ENCODE measurements at places on chromosomes 1 and 21. TPM values are rescaled to one million over a fixed set of nuclear protein-coding genes. Genes with fewer than 3 reads are reported as not detected.
A peak's percentile ranks its signal among the peaks of the same experiment; 100 is the strongest.

DNA sequence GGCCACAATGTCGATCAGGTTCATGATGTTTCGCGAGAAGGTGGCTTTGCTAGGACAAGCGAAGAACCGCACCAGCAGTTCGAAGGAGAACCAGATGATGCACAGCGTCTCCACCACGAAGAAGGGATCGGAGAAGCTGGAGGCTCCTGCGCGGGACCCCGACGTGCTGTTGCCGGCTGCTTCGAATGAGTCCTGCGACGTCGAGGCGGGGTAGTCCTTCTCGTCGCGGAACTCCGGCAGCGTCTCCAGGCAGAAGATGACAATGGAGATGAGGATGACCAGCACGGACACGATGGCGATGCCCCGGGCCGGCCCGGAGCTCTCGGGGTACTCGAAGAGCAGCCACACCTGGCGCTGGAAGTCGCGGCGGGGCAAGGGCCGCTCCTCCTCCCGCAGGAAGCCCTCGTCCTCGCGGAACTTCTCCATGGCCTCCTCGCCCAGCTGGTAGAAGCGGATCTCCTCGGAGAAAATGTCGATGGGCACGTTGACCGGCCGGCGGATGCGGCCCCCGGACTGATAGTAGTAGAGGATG is 869 bp downstream of the KCNA3 start:
- no peak for DNase-seq

GRCh38 chr1:2134621-2135307 is 59.8 kb downstream of the FAAP20 start:
- DNase-seq, result no peak

DNA sequence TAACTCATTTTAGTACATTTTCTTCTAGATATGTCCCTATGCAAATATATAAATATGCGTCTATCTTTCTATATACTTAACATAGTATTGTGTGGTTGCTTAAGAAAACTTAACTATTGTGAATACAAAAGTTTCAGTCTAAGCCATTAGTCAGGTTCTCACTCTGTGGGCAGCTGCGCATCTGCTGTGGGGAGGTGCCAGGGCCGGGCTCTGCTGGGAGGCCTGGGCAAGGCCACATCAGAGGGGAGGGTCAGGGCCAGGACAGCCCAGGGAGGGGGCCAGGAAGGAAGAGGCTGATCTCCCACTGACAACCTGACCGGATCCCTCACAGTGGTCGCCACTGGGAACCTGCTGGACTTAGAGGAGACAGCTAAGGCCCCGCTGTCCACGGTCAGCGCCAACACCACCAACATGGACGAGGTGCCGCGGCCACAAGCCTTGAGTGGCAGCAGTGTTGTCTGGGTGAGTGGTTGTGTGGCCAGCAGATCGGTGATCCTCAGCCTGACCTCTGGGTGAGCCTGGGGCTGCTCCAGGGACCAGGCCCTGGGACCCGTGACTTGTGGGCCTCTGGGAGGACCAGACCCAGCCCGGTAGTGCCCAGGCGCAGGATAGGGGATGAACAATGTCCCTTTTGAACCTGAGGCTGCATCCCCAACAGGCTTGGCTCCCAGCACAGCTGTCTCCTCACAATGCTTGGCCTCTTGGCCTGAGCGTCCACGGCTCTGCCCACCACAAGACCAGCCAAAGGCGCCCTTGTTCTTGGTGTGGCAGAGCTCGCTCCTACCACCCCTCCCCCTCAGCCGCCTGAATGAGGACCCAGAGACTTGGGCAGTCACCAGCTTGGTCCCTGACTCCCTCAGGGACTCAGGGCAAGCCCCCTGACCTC is 20.2 kb downstream of the LDLRAP1 start:
- DNase-seq, result no peak

DNA sequence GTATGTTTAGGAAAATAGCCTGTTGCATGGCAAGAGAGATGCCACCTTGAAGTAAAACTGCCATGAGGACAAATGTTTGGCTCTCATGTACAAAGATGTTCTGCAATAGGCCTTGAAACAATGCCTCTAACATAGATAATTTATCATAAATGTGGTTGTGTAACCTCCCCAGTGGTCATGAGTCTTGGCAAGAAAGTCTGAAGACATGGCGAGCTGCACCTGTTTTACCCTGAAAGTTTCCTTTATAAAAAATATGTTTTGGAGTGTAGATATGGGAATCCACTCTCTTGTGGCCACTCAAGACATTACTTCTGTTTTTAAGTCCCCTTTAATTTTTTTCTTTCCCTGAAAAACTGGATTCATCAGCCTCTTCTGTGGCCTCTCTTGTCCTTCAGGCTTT is 2217.1 kb downstream of the NCAM2 start:
- DNase-seq, result peak; percentile 31

- DNase-seq, result no peak
Measured at GRCh38 chr1:119662034-119662437, 14.0 kb upstream of the ZNF697 start.

- DNase-seq, result no peak
Measured at GRCh38 chr21:46347203-46347550, 23.2 kb downstream of the PCNT start.

DNA sequence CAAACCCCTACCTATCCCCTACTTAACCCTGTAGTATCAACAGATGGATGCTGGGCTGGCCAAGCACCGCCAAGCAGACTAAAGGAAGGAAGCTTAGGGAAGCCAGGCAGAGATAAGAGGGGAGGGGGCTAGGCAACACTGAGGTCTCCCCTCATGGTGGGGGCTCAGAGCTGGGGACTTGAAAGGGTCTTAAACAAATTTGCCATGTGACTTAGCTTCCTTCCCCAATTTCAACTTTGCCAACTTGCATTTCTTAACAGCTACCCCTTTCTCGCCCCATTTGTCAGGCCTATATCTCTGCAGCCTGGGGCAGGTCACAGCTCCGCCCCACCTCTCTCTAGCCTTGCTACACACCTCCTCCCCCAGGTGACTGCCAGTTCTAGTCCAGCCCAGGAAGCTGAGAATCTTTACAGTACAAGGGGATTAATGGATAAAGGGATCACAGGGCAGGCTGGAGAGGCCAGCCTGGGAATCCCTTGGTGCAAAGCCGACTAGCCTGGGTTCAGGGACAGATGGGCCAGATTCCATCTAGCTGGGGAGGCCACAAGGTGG is 3.4 kb downstream of the KIF21B start:
- DNase-seq, result no peak

DNA sequence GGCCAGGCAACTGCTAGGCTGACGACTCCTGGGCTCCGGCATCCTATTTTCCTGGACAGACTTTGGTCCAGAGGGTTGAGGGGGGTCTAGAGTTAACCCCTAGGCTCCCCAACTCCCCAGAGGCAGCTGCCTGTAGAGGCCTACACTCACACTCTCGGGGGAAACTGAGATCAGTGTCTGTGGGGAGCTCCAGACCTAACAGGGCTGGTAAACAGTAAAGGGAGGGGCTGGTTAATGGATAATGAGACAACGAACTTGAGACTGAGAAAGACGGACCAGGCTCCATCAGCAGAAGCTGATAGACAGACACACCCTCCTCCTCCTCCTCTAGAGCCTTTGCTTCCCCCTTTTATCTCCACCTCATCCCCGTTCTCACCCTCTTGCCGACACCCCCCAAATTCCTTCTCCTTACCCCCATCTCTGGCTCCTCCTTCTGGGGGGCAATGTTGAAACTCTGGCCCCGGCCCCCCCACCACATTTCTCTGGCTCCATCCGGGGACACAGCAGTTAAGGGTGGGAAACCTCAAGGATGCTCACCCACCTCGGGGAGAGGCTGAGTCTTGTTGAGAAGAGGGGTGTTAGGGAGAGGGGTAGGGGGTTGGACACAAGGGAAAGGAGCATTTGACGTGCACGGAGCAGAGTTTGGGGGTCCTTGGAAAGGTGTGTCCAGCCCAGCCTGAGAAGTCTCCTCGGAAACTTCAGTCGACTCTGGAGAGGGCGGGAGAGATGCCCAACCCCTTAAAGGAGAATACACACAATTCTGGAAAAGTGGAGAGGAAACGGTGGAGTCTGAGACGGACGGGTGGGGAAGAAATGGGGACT is at the start of gene MTMR11:
MTMR11 (minus strand) TSS at position 710 of the 822 bp plus-strand sequence; CDS start at position 478, 232 bp downstream.
- peak; percentile 75 for DNase-seq

The NGF gene
- polyA plus RNA-seq, result 1.4 TPM

- no peak for DNase-seq
Measured at GRCh38 chr1:215022741-215023141, 59.8 kb upstream of the KCNK2 start.

DNA sequence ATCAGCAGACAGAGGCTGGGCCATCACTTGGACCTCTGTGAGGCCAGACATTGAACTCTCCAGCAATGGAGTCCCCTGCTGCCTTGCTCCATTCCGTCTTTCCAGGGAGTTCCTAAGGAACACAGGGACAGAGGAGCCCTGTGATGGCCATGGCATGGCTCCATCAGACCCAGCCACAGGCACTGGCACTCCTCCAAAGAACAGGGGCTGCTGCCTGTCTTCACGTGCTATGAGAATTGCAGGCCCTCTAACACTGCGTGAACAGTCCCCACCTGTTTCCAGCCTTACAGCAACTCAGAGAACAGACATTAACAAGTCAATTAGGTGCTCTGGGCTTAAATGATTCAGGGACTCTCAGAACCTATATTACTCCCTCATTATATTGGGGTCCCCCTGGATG is 140.8 kb downstream of the ASTN1 start:
- no peak for DNase-seq

DNA sequence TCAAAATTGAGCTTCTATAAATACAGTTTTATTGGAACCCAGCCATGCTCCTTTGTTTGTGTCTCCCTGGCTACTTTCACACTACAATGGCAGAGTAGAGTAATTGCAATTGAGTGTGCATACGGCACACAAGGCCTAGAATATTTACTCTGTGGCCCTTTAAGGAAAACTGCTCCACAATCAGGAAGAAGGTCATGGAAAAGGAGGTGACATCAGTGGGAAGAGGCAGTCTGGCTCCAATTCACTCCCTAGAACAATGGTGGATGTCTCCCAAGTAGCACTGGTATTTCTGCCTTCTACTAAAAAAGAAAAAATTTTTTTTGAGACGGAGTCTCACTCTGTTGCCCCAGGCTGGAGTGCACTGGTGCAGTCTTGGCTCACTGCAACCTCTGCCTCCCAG is 51.3 kb downstream of the KRTAP19-8 start:
- no peak for DNase-seq

DNA sequence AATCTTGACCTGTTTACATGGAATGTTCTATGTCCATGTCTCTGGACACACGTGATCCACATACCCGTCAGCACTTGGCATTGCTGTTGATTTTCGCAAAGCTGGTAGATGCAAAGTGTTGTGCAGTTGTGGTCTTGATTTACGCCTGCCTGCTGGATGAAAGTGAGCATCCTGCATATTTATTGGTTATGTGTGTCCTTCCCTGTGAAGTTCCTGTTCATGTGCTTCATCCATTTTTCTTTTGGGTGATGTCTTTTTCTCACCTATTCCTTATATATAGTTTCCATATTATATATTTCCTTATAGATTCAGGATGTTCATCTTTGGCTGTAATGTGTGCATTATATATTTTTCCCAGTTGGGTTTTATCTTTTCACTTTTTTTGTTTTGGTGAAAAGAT is 6.5 kb downstream of the AGPAT3 start:
- DNase-seq, result no peak

DNA sequence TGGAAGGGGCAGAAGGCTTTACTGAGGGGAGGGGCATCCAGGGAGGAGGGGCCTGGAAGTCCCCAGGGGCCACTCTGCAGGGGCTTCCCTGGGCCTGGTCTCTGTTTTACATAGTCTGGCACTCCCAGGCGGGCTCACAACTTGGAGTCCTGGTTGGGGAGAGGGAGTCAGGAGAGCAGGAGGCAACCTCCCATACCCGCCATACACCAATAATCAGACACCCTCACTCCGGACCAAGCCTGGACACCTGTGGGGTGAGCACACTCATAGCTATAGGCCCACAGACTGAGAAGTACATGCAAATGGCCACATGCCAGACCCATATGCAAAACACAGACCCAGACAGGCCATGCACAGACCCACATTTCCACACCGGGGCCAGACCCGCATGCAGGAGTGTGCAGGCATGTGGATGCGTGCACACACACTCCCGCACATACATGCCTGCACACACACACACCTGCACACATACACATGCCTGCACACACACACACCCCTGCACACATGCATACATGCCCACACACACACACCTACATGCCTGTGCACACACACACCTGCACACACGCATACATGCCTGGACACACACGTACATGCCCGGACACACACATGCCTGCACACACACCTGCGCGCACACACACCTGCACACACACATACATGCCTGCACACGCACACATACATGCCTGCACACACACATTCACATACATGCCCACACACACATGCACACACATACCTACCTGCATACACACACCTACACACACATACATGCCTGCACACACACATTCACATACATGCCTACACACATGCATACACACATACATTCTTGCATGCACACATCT is 89.5 kb upstream of the RUNX3 start:
- DNase-seq, result no peak

- DNase-seq, result no peak
Measured at GRCh38 chr1:160247053-160247452, 15.3 kb downstream of the DCAF8 start.

- DNase-seq, result no peak
Measured at GRCh38 chr1:29903548-29904166, 667.3 kb downstream of the PTPRU start.

DNA sequence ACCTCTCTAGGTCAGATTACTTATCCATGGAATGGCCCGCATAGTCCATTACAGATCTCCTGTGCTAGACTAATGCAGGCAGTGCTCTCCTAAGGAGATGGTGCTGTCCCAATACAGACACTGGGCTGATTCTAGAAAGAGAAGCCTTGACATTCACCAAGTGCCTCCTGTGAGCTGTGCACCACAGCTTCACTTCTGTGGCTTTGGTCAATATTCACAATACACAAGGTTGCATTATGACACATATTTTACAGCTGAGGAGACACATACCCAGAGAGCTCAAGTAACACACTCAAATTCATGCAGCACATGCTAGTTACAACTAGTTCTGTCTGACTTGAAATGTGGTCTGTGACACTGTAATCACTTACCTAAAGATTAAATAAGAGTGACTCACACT is 59.4 kb upstream of the LRRC8B start:
- DNase-seq, result no peak

DNA sequence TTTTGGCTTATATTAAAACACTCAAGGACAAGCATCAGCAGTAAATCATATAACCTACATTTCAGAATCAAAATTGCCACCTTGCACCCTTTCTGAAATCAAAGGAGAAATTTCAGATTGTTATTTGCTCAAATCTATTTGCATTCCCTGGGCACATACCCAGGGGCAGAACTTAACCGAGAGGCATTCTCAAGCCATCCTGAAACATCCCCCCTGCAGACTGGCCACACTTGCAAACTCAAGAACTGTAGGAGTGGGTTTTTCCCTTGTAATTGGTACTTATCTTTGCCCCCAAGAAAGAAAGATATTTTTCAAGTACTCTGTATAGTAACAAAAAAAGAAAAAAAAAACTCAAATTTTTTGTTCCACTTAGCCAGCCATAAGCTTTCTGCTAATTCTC is 213.6 kb upstream of the ESRRG start:
- DNase-seq, result no peak

The RXFP4 gene
- 0.62 TPM for polyA plus RNA-seq

DNA sequence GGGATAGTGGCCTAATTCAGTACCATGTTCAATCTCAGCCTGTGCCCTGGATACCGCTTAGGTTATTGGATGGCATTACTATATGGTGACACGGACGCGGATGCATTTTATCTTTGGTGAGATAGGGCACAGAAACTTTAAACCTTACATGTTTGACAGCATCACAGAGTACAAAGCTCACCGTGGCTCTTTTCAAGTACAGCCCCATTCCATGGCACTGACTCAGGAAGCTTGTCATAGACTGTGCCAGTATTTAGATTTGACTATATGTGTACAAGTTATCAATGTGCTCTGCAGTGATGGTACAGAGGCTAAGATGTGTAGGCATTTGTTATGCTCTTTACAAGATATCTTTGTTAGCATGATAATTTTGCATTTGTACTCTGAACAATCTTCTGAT is 169.0 kb downstream of the RYR2 start:
- DNase-seq, result no peak

Data from muscle of arm (tissue), 14 donors.